T-helper 2 cell treated with Interferon-gamma antibody and Interleukin-4, amounts not matched to agents 5 μg/mL and 100 μg/mL, for 36 hours (primary cell): ENCODE measurements at places on chromosomes 3 and 15.
A peak's percentile ranks its signal among the peaks of the same experiment; 100 is the strongest.

- no peaks in the 10 kb centered on the region for H3K27me3 ChIP-seq
- no peak overlapping the region for H3K27ac ChIP-seq
- H3K4me1 ChIP-seq = peaks cover 3% of the 10 kb centered on the region
- H3K36me3 ChIP-seq = peaks cover 13% of the 10 kb centered on the region
- DNase-seq = no peak
Measured at GRCh38 chr15:60494108-60494507, 15.2 kb upstream of the ICE2 start.

GRCh38 chr3:48788544-48789162 lies 59.0 kb downstream of the PRKAR2A start:
- DNase-seq = no peak
- H3K4me3 ChIP-seq = no peak overlapping the region
- peaks cover 14% of the 10 kb centered on the region for H3K4me1 ChIP-seq
- H3K27me3 ChIP-seq = no peaks in the 10 kb centered on the region

DNA sequence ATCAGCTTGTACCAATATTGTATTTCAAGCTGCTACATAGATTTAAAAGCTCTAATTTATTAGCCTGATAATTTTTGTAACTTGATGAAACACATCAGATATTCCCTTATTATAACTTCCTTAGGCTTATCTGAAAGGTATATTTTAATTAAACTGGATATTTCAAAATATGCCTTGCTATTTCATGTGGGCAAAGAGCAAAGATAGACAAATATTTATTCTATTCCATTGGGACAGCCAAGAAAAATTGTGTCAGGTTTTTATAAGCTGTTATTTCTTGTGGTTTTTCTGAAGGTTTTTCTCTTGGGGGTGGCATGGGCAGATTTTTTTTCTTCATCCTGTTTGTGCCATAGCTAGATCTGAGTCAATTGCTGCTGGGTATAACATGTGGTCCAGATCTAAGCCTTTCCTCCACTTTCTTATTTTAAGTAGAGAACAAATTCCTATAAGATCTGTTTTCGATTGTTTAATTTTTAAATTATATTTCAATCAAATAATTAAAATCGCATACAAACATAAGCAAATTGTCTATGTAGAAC lies 249.5 kb downstream of the NAALADL2 start:
- no peak overlapping the region for H3K27ac ChIP-seq
- H3K27me3 ChIP-seq = no peaks in the 10 kb centered on the region
- H3K4me1 ChIP-seq = no peaks in the 10 kb centered on the region
- H3K4me3 ChIP-seq = no peak overlapping the region
- H3K36me3 ChIP-seq = no peaks in the 10 kb centered on the region
- DNase-seq = no peak

- peaks cover 14% of the 10 kb centered on the region for H3K36me3 ChIP-seq
- H3K27me3 ChIP-seq = no peaks in the 10 kb centered on the region
- peak; percentile 19 for DNase-seq
Measured at GRCh38 chr3:88150371-88150770, 612 bp downstream of the C3orf38 start.

GRCh38 chr15:56715220-56715619 lies 18.1 kb downstream of the ZNF280D start:
- H3K36me3 ChIP-seq = peaks cover 5% of the 10 kb centered on the region
- H3K27ac ChIP-seq = no peak overlapping the region
- H3K27me3 ChIP-seq = no peaks in the 10 kb centered on the region
- no peak overlapping the region for H3K4me3 ChIP-seq

GRCh38 chr3:132867526-132867925 lies 145.3 kb upstream of the NPHP3 start:
- peaks cover 7% of the 10 kb centered on the region for H3K27me3 ChIP-seq
- no peak overlapping the region for H3K4me3 ChIP-seq
- DNase-seq = no peak
- no peaks in the 10 kb centered on the region for H3K36me3 ChIP-seq
- H3K4me1 ChIP-seq = peaks cover 2% of the 10 kb centered on the region

DNA sequence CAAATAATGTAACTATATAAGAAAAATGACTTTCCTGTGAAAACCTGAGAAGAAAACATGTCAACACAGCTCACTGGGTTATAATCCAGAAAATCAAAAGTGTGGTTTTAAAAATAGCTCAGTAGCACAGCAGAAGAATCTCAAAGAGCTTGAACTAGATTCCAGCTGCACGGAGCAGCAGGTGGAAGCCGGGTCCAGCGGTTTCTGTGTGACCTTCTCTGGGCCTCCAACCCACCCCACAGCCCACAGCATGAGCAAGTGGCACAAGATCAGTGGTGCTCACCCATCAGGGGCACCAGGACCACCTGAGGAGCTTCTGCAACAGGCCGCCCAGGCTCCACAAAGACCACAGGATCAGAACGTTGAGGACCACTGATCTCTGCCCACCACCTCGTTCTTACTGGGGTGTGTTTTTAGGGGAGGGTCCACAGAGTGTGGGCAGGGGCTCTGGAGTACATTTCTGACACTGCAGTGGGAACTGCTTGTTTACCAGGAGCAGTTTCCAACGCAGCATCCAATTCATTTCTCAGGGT lies 23.2 kb downstream of the SLC41A3 start:
- H3K4me3 ChIP-seq = no peak overlapping the region
- no peak for DNase-seq
- no peak overlapping the region for H3K27ac ChIP-seq
- H3K27me3 ChIP-seq = no peaks in the 10 kb centered on the region

DNA sequence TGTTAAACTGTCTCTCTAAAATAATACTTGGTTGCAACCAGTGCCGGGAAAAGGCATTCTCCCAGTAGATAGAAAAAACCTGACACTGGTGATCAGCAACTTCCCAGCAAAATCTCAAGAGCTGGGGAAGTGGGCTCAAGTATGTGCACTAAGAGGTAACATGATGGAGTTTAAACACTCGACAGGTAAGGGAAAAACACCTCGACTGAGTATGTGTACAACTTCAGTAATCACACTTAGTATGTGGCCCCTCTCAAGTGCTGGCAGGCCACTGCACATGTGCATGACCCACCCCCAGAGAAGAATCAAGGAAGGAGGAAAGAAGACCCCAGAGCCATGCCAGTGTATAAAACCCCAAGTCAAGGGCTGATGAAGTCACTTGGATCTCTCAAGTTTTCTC lies 27.4 kb downstream of the SPESP1 start:
- DNase-seq = no peak
- no peak overlapping the region for H3K4me3 ChIP-seq
- H3K27ac ChIP-seq = no peak overlapping the region
- H3K36me3 ChIP-seq = no peaks in the 10 kb centered on the region
- H3K4me1 ChIP-seq = no peaks in the 10 kb centered on the region

DNA sequence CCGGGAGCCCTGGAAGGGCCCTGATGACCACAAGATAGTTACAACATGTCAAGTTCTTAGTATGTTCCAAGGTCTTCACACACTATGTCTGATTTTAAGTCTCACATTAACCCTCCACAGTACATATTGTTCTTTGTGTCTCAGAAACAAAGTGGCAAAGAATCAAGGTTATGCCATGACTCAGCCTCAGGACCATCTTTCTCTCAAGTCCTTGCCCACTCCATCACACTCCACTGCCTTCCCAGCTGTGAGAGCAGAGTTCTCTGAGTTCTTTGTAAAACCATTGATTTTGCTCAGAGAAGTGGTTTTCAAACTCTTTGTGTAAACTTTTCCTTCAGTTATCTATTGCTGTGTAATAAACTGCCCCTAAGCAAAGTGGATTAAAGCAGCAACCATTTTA lies 67.9 kb upstream of the C3orf80 start:
- H3K36me3 ChIP-seq = no peaks in the 10 kb centered on the region
- no peak for DNase-seq
- peaks cover 14% of the 10 kb centered on the region for H3K27me3 ChIP-seq
- peaks cover 3% of the 10 kb centered on the region for H3K4me1 ChIP-seq
- no peak overlapping the region for H3K27ac ChIP-seq

DNA sequence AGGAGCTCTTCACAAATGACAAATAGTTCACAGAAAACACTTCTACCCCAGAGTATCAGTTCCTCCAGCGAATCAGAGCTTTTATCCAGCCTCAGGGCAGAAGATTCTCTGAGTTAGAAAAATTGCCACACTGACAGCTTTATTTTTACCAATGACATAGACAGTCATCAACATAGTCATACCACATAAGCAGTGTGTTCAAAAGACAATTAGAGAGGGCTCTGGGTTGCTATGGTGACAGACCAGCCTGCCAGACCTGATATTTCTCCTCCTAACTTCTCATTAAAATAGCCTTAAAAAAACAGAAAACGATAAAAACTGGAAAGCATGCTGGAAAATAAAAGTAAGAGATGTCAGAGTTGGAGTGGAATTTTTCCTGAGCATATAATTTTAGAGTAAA lies 45.9 kb upstream of the COL6A5 start:
- H3K4me1 ChIP-seq = no peaks in the 10 kb centered on the region
- no peaks in the 10 kb centered on the region for H3K36me3 ChIP-seq
- no peak overlapping the region for H3K4me3 ChIP-seq
- no peaks in the 10 kb centered on the region for H3K27me3 ChIP-seq
- no peak for DNase-seq

GRCh38 chr15:25859838-25860645 lies 3.1 kb downstream of the ATP10A start:
- H3K36me3 ChIP-seq = peaks cover 61% of the 10 kb centered on the region
- H3K27ac ChIP-seq = peak overlapping the region; percentile 94
- H3K4me1 ChIP-seq = peaks cover 56% of the 10 kb centered on the region
- peak overlapping the region; percentile 90 for H3K4me3 ChIP-seq
- DNase-seq = peak; percentile 32
- no peaks in the 10 kb centered on the region for H3K27me3 ChIP-seq

DNA sequence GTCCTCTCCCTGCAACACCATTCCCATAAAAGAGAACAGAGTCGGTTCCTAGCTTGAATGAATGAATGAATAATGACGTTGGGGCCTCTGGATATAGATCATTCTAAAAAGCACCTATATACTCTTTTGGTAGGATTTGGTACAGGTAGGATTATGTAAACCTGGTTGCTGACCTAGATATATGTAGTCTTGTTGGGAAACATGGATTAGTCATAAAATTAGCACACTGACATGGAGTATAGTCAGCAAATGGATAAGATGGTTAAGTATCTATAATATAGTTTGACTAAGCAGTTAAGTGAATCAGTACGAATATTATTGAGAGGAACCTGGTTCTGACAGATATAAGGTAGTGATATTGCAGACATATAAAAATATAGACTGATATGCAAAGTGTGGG lies 142.5 kb downstream of the FILIP1L start:
- DNase-seq = no peak
- H3K27me3 ChIP-seq = no peaks in the 10 kb centered on the region
- H3K27ac ChIP-seq = no peak overlapping the region
